Inflammatory macrophage treated with lipopolysaccharide for 4 hours (primary cell): ENCODE measurements at places on chromosomes 6 and 20.

GRCh38 chr6:16471222-16471909 lies 233.0 kb downstream of the GMPR start:
- no peak for DNase-seq

DNA sequence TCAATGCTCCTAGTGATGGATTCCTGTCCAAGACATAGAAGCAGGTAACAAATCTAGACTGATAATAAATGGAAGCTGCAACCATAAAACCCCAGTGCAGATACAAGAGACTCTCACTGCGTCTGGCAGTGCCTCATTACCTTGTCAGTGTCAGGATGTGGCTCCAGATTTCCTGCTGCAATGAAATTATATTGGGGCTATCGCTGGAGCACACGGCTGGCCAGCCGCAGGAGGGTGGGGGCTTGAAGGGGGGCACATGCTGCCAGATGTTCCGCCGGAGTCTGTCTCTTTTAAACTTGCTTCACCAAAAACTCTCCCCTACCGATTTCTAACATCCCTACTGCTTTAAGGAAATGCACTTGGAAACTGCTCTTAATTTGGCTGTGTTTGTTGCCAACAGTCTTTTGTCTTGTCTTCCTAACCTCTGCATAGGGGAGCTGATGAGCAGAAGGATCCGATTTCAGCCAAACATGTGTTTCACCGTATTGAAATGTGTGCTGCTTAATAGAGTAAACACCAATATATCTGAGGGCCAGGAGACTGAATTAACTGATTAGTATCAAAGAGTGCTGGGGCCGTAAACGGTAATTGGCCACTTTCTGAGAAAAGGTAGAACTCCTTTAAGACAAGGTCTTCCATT lies 102.2 kb upstream of the EXOC2 start:
- no peak for DNase-seq

- no peak for DNase-seq
Observed at GRCh38 chr6:15503346-15503680, 159.5 kb downstream of the DTNBP1 start.

- DNase-seq, result no peak
Observed at GRCh38 chr6:115058414-115059211, 715.8 kb upstream of the HS3ST5 start.

GRCh38 chr20:3909952-3910366 lies 20.8 kb downstream of the PANK2 start:
- DNase-seq, result no peak

GRCh38 chr6:26251354-26252076 lies 113.5 kb upstream of the BTN3A2 start:
- peak; percentile 86 for DNase-seq

GRCh38 chr6:24154121-24154520 lies 28.1 kb downstream of the NRSN1 start:
- no peak for DNase-seq

DNA sequence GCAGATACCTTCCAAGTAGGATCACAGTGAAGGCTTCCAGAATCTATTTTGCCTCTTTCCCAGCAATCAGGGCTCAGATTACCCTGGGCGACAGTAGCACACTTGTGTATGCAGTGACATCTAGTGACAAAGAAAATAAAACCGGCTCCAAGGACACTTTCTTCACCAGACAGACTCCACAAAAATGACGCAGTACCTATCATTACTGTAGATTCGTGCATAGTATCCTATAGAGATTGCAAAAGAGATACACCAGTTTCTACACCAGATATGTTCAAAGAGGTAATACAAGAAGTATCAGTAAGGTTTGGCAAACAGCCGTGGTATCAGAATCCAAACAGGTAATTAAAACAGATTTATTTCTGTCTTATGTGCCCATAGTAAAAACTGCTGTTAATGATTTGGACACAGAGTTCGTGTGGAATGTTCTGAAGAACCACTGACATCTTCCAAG lies 600.4 kb upstream of the JAG1 start:
- peak; percentile 60 for DNase-seq

- DNase-seq, result peak; percentile 74
Observed at GRCh38 chr20:37276494-37277252, 12.8 kb upstream of the MANBAL start.

DNA sequence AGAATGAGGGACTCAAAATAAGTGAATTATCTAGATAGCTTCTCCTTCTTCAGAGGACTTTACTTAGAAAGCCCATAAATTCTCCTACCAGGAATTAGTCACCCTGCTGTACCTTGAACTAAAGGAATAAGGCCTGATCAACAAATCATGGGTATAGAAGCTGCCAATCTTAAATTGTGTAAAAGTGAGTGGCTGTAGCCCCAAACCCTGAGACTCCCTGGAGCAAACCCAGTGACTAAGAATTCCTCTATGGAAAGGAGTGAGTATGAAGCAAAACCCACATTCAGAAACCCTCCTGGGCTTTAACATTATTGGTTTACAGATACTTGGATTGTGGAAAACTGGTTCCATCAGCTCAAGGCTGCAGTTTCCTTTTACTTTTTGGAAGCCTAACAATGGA lies 285.8 kb upstream of the TBX18 start:
- DNase-seq, result no peak

DNA sequence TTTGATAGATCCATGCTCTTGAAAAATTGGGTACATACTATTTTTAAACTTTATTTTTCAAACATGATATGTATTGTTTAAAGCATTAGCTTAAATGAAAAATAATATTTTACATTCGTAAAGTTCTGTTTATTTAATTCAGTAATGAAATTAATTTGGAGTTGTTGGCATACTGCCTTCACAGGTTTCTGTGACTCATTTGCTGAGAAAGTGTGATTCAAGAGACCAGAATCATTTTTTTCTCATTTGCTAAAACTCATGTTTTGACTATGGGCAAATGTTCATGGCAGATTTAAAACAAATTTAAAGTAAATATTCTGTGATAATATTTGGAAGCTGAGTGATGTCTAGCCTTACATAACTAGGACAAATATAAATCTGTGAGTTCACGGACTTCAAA lies 230.4 kb downstream of the BCKDHB start:
- DNase-seq, result no peak

DNA sequence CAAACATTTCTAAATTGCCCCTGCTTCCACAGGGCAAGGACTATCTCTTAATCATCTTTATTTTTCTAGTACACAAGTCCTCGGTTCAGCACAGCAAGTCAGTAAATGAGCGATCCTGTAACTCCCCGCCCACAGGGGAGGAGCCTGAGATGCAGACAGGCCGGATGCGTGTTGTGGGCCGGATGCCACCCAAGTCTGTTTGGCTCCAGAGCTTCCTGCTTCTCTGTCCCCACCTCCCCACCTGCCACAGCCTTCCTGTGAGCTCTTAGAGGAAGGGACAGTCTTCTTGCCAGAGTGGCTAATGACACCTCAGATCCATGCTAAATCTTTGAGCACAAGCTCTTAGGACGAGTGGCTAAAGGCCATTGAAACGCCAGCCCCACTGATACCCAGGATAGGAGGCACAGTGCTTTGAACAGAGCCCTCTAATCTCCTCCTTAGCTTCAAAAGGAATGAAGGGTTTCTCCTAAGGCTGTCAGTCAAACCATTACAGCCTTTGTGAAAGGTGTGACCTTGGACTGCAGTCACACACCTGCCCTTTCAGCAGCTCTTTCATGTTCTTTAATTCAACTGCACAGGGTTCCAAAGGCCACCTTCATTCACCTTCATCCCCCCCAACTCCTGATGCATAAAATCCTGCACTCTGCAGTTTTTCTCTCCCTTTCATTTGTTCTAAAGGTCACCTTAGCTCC lies 264.3 kb downstream of the TFAP2C start:
- no peak for DNase-seq

GRCh38 chr6:121771937-121772720 lies 336.7 kb downstream of the GJA1 start:
- no peak for DNase-seq

- DNase-seq, result no peak
Observed at GRCh38 chr20:49448917-49449316, 33.6 kb downstream of the KCNB1 start.

GRCh38 chr6:8993111-8993510 lies 557.8 kb upstream of the SLC35B3 start:
- no peak for DNase-seq

DNA sequence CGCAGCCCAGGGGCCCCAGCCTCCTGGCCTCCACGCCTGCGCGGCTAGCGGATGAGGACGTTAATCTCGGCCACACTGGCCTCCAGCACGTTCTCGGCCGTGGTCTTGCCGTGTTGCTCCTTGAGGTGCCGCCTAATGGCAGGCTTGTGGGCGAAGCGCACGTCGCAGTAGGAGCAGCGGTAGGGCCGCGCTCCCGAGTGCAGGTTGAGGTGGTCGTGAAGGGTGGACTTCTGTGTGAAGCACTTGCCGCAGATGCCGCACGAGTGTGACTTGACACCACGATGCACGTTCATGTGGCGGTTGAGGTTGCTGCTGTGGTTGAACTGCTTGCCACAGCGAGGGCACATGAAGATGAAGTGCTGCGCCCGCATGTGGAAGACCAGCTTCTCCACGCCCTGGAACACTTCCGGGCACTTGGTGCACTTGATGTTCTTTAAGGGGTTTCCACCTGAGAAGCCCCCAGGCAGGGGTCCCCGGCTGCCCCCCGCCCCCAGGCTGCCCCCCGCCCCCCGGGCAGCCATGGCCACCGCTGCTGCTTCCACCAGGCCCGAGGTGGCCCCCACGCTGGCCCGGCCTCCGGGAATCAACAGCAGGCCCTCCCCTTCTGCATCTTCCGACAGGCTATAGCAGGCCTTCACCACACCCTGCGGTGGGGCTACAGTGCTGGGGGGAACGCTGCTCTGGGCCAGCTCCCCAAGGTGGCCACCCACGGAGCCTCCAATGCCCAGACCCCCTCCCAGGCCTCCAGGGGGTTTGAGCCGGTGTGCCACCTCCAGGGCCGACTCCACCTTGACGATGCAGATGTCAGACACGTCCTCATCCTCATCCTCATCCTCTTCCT lies 1.8 kb downstream of the ZBTB12 start:
- no peak for DNase-seq

DNA sequence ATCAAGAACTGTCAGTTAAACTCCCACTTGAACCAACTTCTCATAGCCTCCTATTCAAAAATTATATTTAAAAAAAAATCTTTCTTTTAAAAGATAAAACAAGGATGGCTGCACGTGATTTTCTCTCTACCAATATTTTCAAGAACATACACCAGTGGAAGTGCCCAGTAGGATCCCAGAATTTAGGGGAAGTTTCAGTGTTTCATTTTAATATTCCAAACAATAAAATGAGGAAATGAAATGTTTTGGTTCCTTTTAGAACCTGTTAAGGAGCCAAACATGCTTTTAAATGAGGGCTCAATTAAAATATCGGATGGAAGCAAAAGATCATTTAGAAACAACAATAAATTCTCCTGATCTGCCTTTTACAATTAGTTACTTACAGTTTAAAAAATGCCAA lies 26.4 kb upstream of the PRELID3B start:
- DNase-seq, result peak; percentile 54

- no peak for DNase-seq
Observed at GRCh38 chr20:57884956-57885355, 175.1 kb upstream of the PMEPA1 start.

- DNase-seq, result no peak
Observed at GRCh38 chr6:169167581-169168301, 85.9 kb downstream of the THBS2 start.

- peak; percentile 91 for DNase-seq
Observed at GRCh38 chr6:292506-293192, 362 bp downstream of the DUSP22 start.

DNA sequence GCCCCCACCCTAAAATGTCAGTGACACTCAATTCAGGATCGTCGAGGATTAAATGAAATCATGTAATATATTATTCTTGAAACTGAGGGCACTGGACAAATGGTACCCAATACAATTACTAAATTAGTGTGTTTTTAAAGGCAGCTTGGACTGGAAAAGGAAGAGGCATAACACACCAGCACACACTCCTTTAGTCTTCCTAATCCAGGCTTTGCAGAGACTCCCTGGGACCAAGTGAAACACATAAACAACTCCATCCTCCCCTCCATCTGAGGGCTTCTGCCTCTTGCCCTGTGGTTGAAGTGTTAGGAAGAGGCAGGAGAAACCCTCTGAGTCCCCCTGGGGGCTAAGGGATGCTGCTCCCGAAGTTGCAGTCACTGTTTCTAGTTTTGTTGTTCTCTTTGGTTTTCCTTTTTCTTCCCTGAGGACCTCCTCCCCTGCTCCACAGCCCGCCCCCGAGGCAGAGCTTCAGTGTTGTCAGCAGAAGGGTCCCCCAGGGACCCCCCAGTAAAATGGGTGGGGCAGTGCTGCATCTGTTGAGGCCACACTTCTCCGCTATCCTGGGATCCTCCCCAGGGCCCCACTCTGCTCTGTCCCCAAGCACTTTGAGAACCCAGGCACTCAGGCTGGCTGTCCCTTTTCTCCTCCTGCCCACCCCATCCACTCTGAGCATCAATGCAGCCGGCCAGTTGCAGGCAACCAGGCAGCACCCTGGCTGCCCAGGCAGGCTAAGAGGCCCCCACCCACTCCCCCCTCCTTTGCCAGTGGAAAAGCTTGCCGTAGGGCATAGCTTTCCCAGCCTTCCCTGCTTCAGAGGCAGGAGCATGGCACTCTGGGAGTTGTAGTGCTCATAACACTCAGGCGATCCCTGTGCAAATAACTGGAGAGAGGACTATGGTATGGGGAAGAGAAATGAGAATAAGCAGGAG lies 5.9 kb downstream of the TMEM63B start:
- DNase-seq, result no peak

DNA sequence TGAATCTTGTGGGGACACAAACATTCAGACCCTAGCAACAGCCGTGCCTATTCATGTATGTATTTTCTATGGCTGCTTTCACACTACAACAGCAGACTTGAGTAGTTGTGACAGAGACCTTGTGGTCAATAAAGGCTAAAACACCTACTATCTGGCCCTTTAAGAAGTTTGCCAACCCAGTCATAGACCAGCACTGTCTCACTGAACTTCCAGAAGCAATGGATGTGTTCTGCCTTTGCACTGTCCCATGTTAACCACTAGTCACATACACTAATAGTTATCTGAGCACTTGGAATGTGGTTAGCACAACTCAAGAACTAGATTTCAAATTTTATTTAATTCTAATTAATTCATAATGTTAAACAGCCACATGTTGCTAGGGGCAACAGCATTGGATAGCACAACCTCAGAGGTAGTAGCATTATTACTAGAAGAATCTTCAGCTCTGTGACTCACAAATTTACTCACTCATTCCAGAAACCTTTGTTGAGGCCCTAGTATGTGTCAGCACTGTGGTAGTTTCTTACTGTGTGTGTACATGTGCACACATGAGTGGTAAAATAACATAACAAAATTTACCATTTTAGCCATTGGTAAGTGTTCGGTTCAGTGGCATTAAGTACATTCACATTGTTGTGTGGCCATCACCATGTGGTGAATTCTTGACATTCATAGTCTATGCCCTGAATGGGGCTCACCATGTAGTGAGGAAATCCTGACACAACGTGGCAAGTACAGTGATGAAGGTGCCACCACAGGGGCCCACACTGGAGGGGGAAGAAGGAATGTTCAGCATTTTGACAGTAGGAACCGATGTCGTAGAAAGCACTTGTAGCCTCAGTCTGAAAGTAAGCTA lies 107.3 kb downstream of the CEP57L1 start:
- DNase-seq, result no peak

- no peak for DNase-seq
Observed at GRCh38 chr6:8030920-8031319, 33.3 kb downstream of the BLOC1S5 start.
